ENCODE measurements at places on chromosomes 3 and 15. TPM values are rescaled to one million over a fixed set of nuclear protein-coding genes. Genes with fewer than 3 reads are reported as not detected.

Gene TEX55
- total RNA-seq, result not detected

Gene PRICKLE2
- total RNA-seq, result 18.3 TPM

Gene PLA2G4F
- 16.2 TPM for total RNA-seq

Gene FANCD2OS
- total RNA-seq, result not detected

Gene GOLIM4
- 29.6 TPM for total RNA-seq

Gene RASGRF1
- not detected for total RNA-seq

Gene GP9
- not detected for total RNA-seq

Gene SUCLG2
- 44.8 TPM for total RNA-seq

Gene UBA3
- total RNA-seq, result 63.3 TPM

Gene IL16
- 5.5 TPM for total RNA-seq

Gene SLC49A4
- total RNA-seq, result 21.4 TPM

- DNase-seq, result no peak
Measured at GRCh38 chr3:128231606-128232005, 78.3 kb downstream of the EEFSEC start.

GRCh38 chr15:87500240-87500639 lies 756.3 kb downstream of the NTRK3 start:
- DNase-seq, result no peak

DNA sequence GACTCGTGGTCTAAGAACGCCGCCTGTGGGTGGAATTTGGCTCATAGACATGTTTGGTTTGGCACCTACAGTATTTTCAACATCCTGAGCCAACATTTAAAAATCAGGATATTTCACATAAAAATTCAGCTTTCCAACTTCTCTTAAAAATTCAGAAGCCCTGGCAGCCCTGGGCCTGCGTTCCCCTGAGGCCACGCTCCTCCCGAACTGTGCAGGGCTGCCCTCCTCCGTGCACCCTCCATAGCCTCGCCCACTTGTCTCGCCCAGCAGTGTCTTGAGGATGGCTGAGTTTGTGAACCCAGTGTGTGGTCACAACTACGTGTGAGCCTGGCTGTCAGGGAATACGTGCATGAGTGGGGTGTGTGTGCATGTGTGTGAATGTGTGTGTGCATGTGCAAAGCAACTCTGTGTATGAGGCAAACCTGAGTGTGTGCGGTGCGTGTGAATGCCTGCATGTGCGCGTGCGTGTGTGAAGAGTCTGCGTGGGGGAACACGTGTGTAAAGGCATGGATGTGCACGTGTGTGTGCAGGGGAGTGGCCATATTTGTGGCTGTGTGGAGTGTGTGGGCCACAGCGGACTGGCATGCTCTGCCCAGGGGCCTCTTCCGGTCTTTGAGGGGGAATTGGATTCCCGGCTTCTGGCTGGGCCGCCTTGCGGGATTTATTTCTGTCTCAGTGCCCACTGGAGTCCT lies 30.9 kb downstream of the PTH1R start:
- no peak for DNase-seq

DNA sequence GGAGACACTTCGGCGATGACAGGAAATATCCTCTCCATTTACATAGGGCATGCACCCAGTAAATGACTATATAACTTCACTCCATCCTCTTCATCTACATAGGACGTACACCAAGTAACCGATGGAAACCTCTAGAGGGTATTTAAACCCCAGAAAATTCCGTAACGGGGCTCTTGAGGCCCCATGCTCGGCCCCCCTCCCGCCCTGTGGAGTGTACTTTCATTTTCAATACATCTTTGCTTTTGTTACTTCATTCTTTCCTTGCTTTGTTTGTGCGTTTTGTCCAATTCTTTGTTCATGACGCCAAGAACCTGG lies 7.5 kb upstream of the FAM107A start:
- DNase-seq, result no peak

DNA sequence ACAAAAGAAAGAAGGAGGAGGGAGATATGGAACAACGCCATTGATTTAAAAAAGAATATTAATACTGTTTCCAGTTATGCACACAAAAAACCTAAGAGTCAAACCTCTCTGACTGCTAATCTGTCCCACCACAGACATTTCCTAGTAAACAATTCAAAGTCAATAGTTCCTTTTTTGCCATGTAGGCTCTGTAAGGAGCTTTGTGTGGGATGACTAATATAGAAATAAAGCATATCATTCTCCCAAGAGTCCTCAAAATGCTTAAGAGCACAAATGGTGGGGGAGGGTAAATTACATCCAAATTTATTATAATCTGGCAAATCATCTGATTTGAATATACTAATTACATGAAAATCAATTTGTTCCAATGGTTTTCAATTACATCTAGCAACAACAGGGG lies 155.9 kb upstream of the CNTN4 start:
- DNase-seq, result no peak

- no peak for DNase-seq
Measured at GRCh38 chr3:188695241-188695640, 476.5 kb upstream of the TPRG1 start.

DNA sequence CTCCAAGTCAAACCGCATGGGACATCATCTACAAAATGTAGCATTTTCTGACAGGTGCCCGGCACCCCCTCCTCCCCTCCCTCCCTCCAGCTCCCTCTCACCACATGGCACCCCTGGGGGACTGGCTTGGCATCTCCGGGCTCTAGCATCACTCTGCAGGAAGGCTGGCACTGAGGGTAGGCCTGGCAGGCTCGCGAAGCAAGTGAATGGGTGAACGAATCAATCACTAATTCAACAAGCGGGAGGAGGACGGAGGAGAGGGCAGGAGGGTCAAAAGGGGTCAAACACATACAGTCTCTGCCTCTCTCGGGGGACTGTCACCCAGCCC lies 155.7 kb downstream of the NUP210 start:
- DNase-seq, result no peak

GRCh38 chr3:83738202-83738601 lies 1220.6 kb upstream of the CADM2 start:
- no peak for DNase-seq

- DNase-seq, result no peak
Measured at GRCh38 chr3:136567599-136568188, 184.5 kb downstream of the STAG1 start.

DNA sequence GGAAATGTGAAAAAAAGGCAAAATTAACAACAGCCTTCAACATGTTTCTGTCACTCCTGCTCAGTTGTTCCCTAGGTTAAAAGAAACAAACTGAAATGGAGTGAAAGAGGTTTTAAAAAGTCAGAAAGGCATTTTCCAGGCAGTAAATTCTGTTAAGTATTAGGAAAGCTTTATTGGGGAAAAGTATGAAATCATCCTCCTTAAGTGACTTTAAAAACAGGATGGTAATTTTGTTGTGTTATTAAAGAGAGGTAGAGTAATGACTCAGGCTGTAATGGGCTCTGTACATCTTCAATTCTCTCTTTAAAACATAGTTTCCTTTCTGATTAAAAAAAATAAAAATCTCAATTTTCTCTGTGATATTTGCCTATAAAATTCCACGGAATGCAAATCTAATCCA lies 81.1 kb downstream of the OTOL1 start:
- no peak for DNase-seq

GRCh38 chr15:72220687-72221086 lies 10.3 kb downstream of the PKM start:
- no peak for DNase-seq

GRCh38 chr3:7075901-7076300 lies 215.0 kb downstream of the GRM7 start:
- DNase-seq, result no peak

DNA sequence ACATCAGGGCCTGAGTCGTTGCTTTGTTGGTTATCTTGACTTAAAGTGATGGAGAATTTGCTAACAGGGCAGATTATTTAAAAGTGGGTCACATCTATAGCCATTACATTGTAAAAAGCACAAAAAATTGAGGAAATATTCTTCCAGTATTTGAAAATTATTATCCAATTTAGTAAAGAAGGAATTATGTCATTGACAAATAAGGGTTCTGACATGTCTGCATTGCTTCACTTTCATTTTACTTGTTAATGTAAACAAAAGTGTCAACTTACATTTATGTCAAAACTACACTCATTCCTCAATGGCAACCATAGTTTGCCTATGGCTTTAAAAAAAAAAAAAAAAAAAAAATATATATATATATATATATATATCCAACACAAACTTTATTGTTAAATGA lies 3.4 kb upstream of the PARP14 start:
- no peak for DNase-seq

DNA sequence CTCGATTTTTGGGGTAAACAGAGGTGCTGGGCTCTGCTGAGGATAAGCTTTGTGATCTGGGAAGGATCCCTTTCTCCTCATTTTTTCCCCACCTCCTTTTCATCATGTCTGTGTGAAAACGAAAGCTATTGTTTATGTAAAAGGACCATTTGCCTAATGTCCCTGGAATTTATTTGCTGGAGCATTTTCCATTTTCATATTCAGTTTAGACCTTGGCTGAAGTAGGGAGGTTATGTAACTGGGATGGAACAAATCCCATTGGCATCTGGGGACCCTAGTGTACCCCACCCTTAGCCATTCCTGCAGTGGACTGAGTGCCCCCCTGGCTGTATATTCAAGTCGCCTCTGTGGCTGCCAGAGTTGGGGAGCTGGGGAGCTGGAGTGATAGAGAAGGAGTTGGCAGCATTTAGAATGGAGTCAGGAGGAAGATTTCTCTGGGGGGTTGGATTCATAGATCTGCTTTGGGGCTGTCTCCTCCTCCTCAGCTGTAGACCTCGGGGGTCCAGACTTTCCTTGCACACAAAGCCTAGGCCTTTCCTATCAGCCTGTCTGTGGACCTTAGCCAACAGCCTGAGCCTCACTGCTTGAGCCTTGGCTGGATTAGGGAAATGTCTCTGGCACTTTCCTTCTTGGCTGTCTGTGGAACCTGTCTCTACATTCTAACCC lies 270.4 kb upstream of the CTDSPL start:
- DNase-seq, result no peak

DNA sequence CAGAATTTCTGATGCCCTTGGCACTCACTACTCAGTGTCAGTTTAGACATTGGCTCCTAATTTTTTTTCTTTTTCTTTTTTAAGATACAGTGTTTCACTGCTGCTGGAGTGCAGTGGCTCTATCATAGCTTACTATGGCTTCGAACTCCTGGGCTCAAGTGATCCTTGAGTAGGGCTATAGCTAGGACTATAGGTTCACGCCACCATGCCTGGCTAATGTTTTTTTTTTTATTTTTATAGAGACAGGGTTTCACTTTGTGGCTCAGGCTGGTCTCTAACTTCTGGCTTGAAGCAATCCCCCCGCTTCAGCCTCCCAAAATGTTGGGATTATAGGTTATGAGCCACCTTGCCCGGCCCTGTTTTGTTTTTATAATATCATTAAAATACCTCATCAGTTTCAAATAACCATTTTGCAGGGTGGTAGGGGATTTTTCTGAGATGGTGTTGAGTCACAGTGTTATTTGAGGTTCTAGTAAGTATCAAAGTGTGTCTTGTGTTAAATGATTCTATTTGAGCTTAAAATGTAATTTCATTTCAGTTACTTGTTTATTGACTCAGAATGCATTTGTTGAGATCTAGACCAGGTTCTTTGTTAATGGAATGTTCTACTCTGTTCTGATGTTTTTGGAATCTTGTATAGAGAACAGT lies 7.0 kb downstream of the FNDC3B start:
- DNase-seq, result no peak

DNA sequence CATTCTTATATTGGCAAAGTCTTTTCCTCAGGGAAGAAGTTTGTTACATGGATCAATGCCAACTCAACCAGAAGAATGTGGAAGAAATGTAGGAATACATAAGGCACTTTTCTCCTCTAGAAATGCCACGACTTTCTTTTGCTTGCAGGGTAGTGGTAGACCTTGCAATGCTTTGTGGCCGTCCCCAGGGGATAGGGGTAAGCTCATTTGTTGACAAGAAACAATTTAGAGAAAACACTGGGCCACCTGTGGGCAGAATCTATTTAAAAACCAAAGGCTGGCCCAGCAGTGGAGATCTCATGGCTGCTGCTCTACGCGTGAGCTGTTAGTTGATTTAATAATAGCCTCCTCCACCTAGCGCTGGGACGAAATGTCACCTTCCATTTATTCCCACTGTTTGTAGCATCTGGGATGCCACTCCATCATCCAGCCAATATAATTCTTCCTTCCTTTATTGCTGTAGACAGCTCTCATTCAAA lies 64.6 kb upstream of the PFN2 start:
- DNase-seq, result no peak

DNA sequence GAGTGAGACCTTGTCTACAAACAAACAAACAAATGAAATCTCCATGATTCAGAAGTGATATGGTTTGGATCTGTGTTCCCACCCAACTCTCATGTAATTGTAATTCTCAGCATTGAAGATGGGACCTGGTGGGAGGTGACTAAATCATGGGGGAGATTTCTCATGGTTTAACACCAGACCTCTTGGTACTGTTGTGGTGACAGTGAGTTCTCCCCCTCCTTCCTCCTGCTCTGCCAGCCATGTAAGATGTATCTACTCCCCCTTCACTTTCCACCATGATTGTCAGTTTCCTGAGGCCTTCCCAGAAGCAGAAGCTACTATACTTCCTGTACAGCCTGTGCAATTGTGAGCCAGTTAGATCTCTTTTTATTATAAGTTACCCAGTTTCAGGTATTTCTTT lies 438.4 kb upstream of the THBS1 start:
- DNase-seq, result no peak

DNA sequence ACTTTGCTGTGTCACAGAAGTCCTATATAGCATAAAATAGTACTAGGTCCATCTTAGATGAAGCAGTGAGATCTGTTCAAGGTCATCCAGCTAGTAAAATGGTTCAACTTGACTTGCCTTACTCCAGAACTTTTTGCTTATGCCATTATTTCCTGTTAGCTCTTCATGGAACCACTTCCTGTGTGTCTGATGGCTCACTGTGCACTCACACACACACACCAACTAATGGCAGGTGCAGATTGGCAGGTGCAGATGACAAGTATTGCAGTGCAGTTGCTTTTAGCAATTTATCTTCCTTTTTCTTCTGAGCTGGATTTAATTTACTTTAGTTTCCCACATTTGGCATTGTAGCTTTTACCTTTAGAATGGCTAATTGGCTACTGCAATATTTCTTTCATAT lies 29.8 kb downstream of the GOLGA8S start:
- DNase-seq, result no peak

DNA sequence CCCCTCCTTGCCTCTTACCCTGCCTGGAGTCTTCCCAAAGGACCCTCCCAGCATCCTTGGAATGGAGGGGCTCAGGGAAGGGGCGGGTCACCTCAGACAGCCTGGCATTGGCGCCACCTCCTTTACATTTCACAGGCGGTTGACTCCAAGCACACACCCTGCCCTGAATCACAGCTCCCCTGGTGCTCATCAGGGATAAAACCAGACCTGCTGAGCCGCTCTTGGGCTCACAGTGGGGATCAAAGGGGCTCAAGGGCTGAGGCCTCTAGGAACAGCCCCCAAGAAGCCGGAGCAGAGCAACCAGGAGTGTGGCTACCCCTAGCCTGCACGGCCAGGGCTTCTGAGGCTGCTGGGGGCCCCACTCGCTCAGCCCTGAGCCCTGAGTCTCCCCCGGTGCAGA lies 16.6 kb downstream of the LINGO1 start:
- DNase-seq, result no peak

- DNase-seq, result no peak
Measured at GRCh38 chr3:58952128-58952917, 97.5 kb downstream of the CFAP20DC start.

DNA sequence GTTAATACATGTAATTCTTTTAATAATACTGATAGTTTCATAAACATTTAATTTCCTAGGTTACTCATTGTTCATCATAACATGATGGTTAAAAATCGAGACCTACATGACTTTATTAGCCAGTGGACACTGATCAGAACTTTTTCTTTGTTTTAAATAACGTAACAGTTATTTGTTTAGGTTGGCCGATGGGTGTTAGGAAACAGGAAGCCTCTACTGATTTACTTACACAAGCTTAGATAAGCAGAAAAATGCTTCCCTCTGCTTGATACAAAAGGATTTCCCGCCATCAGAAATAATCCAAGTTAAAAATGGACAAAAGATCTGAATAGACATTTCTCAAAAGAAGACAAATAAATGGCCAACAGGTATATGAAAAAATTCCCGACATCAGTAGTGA lies 16.6 kb upstream of the APH1B start:
- no peak for DNase-seq

Data from esophagus squamous epithelium (tissue), 5 donors.